ENCODE measurements at places on chromosomes 1 and 21.

DNA sequence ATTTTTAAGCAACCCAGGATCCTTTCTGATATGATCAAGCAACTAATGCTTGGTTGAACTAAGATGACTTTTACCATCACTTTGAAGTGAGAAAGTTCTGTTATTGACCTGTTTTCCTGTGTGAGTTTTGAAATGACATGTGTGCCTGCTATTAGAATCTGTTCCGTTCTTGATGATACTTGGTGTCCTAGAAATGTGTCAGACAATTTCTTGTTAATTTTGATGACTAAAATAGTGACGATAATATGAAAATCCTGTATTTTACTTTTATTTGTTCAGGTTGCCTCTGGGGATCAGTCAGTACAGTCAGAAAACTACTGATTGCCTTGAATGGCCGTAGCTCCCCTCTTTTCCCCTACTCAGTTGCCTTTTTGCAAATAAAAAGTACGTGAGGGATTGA is 228.0 kb downstream of the RYR2 start:
- DNase-seq, result no peak

- no peak for DNase-seq
Observed at GRCh38 chr1:46528297-46528955, 23.0 kb downstream of the KNCN start.

DNA sequence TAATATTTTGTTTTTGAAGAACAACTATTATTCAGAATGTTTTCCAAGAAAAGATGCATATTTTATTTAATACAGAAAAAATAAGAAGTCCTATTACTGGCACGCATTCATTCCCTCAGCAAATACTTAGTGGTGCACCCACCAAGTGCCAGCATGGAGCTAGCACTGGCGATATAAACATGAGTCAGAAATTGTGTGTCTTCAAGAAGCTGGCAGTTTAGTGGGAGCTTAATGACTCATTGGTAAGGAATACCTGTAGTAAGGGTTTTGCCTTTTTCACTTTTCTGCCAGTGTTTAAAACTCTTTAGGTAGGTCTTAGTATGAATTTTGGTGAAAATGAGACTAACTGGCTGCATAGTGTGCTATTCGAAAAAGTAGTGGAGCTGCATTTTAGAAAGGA is 6.3 kb downstream of the MAGI3 start:
- DNase-seq, result peak; percentile 51

- peak; percentile 86 for DNase-seq
Observed at GRCh38 chr1:239386453-239387303, at the start of gene CHRM3. Gene CHRM3 (plus strand): TSS chr1:239386568. CDS start chr1:239907452, 520,884 bp downstream.

GRCh38 chr1:31084782-31085569 is 19.5 kb upstream of the PUM1 start:
- DNase-seq, result no peak

DNA sequence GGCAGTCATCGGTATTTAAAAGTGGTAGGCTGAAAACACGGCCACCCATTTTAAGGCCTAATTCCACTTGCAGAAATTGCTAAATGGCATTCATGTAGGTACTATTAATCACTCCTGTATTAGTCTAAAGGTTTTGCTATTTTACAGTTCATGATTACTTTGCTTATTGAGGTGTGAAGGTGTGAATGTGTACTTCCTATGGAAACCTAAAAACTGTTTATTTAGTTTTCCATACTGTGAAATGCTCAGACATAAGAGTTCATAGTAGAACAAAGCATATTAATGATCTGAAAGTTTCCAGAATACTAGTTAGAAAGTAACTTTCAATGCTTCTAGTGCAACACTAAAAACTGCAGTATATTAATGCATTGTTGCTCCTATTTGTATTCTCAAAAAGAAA is 69.8 kb downstream of the ITGB3BP start:
- no peak for DNase-seq

DNA sequence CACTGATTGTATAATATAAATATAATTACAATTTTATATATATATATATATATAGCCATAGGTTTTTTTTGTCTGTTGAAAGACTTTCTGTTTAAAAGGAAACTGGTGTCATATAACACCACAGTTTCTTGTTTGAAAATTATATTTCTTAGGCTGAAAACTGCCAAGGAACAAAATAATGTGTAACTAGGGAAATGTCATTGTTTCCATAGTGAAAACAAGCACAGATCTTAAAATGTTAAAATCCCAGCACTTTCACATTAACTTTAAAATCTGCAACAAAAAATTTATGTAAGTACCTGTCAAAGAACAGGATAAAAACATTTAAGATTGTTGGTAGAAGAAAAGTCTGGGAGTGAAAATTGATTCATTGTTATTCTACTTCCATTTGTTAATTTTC is 104.2 kb downstream of the ATP6V1G3 start:
- DNase-seq, result no peak

DNA sequence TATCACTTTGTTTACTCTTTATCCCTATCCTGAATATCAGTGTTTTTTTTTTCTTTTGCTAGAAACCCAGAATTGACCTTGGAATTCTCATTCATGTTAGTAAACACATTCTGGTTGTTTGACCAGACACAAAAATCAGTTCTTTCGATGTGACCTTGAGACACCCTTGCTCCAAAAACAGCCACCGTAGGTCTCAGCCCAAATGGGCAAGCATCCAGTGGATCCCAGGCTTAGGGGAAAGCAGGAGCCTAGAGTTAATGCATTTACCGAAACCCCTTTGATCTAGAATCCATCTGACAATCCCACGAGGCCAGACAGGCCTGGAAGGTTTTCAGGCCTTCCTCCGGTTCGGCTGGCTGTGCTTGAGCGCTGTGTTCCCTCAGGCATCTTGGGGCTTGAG is 47.6 kb downstream of the IRF2BP2 start:
- no peak for DNase-seq

DNA sequence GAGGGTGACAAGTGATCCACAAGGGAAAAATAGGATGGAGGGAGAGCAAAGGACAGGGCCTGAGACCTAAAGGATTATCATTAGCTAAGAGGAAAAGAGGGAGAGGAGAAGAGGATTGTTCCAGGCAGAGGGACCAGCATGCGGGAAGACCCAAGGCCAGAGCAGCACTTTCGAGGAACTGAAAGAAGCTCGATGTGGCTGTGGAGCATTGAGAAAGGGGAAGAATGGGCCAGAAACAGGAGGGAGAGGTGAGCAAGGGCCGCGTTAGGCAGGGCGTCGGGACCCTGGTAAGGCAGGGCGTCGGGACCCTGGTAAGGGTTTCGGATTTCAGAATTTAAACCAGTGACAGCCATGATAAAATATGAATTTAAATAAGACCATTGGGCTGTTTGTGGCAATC is 22.8 kb upstream of the CSF1 start:
- no peak for DNase-seq

GRCh38 chr1:67226688-67227087 is 60.4 kb downstream of the IL23R start:
- DNase-seq, result no peak

DNA sequence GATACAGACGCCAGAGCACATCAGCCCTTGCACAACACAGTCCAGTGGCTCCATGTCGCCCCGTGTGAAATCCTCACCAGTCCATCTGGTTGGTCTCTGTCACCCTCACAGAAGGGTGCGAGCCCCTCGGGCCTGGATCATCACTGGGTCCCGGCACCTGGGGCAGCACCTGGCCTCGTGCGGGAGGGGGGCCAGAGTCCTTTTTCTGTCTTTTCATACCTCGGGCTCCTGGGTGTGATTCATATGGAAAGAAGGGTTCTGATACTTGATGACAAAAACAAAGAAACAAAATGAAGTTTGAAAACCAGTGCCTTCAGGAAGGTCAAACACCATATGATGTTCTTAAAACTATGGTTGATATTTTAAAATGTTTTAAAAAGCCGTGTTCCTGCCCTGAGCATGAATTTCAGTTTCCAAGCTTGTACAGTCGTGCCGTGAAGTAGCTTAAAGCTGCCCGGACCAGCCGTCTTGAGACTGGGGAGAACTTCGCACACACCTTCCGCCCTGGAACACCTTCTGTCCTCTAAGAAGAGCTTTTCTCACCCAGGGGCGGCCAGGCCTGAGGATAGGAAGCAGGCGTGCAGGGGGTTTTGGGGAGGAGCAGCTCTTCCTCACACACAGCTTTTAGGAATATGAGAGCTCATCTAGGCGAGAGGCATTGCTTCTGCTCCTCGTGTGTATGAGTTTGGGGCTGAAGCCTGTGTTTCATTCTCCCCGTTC is 35.2 kb downstream of the SLC37A1 start:
- DNase-seq, result no peak

DNA sequence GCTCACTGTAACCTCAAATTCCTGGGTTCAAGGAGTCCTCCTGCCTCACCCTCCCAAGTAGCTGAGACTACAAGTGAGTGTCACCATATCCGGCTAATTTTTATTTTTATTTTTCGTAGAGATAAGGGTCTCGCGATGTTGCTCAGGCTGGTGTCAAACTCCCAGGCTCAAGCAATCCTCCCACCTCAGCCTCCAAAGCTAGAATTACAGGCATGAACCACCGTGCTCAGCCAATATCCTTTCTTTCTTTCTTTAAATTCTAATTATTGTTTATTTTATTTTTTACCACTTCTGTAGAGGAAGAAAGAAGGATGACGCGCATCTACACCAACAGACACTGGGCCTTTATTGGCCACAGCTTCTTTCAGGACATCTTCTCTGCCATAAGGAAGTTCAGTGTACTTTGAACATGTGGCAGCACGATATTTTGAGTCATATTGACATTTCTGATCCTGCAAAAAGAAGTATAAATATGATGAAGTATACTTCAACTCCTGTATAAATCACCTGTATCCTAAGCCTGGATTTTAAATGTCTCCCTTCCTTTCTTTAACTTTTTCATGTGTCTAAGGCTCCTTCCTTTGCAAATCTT is 15.8 kb downstream of the CTSS start:
- no peak for DNase-seq

DNA sequence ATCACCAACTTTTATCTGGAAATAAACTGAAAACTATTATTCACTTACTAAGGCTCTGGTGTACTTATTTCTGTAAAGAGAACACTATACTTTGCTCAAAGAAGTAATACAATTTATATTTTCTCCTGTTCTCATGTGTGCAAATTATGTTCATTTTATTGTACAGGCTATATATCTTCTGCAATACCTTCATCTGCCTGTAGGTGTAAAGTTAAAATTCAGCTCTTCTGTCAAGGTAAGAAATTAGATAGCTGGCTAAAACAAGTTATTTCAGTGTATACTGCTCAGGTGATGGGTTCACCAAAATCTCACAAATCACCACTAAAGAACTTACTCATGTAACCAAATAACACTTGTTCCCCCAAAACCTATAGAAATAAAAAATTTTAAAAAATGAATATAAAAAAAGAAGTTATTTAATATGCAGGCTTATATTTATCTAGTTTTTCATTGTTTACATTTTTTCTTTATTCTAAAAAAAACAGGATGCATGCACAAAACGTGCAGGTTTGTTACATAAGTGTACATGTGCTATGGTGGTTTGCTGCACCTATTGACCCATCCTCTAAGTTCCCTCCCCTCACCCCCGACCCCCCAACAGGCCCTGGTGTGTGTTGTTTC is 81.5 kb downstream of the PTGER3 start:
- DNase-seq, result peak; percentile 19

- DNase-seq, result peak; percentile 35
Observed at GRCh38 chr1:24384251-24385090, 29.1 kb downstream of the STPG1 start.

DNA sequence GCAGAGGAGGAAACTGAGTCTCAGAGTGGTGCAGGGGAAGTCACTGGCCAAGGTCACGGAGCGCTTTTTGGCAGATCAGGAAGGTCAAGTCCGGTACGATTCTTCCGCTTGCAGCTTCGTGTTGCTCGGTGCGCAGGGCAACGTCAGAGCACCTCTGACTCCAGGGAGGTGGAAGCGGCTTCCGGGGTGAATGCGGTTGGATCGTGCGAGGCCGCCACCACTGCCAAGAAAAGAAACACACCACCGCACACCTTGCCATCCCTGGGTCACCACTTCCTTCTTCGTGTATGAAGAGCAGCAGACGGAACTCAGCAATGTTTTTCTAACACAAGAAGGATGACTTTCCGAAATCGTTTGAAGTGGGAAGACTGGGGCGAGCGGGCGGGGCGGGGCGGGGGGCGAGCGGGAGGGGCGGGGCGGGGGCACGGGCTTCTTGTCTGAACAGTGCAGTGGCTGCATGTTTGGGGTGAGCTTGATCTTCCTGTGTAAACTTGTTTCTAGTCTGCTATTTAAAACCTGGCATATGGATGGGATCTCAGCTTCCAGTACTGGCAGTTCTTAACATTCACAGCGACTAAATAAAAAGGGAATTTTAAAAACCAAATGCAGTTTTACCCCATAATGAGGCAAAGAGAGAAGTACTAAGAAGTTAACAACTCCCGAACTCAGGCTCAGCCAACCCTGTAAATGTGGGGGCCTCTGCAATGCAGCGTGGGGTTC is 300.0 kb downstream of the RRAGC start:
- DNase-seq, result no peak

DNA sequence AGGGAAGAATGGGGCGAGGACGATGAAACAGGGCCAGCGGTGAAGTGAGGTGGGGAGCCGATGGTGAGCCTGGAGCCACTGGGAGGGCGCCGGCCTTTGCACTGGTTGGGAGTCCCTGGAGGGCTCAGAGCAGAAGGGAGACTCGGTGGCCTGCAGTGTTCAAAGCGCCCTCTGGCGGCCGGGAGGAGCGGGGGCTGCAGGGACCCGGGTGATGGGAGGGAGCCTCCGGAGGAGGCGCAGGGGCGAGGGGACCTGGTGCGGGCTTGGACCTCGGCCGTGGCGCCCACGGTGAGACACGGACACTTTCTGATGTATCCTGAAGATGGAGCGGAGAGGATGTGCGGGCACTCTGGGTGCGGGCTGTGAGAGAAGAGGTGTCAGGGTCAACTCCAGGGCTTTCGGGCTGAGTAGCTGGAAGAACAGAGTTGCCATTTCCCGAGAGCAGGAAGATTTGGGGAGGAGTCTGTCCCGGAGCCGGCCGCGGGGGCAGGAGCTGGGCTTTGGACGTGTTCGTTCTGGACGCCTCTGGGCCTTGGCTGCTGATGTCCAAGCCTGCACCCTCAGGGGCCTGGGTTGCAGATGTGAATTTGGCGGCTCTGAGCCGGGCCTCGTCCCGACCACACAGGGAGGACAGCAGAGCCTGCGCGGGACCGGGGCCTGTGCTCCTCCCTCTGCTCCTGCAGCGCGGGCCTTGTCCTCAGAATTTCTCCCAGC is 29.7 kb downstream of the HEYL start:
- DNase-seq, result peak; percentile 40

- no peak for DNase-seq
Observed at GRCh38 chr1:40648928-40649591, 16.4 kb downstream of the RIMS3 start.

DNA sequence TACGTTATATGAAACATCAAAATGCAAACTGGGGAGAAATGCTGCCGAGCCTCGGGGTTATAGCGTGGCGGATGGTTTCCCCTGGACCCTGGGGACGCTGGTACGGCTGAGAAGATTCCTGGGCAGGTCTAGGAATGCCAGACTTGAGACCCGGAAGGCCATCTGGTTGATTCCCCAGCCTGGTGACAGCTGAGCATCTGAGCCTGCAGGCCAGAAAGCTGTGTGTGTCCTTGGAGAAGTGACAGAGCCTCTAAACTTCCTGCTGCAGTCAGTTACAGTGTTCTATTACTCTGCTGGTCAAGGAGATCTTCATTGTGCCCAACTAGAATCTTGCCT is 2.3 kb downstream of the VASH2 start:
- no peak for DNase-seq

GRCh38 chr21:20258542-20258941 is 739.7 kb upstream of the NCAM2 start:
- no peak for DNase-seq

Data from NCI-H460 (cell line).